RPMI8226 (cell line): ENCODE measurements at places on chromosomes 7 and 10.

DNA sequence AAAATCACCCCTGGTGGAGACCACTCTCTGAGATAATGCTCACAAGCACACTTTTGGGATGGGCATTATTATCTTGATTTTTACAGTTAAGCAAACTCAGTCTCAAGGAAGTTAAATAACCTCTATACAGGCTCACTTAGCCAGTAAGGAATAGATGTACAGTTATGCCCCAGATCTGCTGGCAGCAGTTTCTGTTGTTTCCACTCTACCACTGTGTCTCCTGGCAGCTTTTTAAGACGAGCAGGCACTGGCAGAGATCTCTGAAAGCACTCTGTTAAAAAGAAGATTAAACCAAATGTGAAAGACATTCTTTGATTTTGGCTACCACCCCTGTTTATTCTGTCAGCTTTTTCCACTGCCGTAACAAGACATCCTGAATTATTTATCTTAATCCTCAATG, 73.2 kb downstream of the SRI start:
- no peak for DNase-seq

GRCh38 chr7:77753173-77753572, 45.1 kb downstream of the TMEM60 start:
- DNase-seq: no peak

DNA sequence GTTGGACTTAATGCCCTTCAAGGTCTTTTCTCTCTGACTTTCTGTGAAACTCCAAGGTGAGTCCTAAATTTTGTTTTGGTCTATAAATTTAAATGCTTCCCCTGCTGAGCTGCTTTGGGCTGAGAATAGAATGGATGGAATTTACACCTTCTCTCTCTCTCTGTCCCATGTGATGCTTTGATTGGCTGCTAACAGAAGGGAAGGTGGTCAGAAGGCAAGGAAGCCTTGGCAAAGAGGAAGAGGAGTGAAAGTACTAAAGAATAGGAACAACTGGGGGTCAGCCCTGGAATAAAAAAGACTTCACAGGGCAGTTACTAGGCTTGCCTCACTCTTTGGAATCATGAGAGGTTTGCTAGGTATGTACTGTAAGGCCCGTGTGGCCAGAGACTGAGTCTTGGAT, 260.2 kb downstream of the AUTS2 start:
- DNase-seq: no peak

GRCh38 chr7:141567432-141567831, 16.2 kb downstream of the AGK start:
- DNase-seq: no peak
